Dorsolateral prefrontal cortex (tissue), 122 donors: ENCODE measurements at places on chromosomes 11 and 22. TPM values are rescaled to one million over a fixed set of nuclear protein-coding genes. Genes with fewer than 3 reads are reported as not detected.

The INS gene
- not detected for total RNA-seq

GRCh38 chr11:128180441-128181087, 406.8 kb downstream of the ETS1 start:
- no peak for DNase-seq

GRCh38 chr11:87030458-87031054, 7.2 kb upstream of the TMEM135 start:
- no peak for DNase-seq

GRCh38 chr22:43047605-43048004, 32.7 kb upstream of the PACSIN2 start:
- DNase-seq = no peak

DNA sequence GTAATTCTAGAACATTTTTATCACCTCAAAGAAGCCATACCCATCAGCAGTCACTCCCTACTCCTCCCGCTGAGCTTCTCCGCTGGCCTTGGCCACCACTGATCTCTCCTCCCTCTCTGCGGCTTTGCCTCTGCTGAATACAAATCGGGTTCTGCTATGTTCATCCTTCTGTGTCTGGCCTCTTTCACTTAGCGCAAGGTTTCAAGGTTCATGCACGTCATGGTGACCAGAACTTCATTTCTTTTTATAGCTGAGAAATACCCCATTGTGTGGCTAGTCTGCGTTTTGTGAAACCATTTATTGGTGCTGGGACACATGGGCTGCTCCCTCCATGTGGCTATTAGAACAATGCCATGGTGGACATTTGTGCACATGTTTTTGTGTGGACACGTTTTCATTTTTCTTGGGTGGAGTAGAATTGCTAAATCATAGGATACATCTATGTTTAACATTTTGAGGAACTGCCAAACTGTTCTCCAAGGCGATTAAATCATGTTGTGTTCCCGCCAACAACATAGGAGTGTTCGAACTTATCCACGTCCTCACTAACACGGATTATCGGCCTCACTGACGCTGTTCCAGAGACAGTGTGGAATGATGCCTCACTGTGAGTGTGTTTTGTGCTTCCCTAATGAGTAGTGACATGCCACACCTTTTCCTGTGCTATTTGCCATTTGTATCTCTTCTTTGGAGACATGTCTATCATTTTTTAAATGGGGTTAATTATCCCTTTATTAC, 24.2 kb upstream of the KRTAP5-6 start:
- DNase-seq = no peak
